Activated CD4-positive, alpha-beta T cell treated with anti-CD3 and anti-CD28 coated beads for 36 hours (primary cell): ENCODE measurements at places on chromosomes 1 and 21. TPM values are rescaled to one million over a fixed set of nuclear protein-coding genes. Genes with fewer than 3 reads are reported as not detected.

- peak overlapping the region; percentile 64 for H3K27ac ChIP-seq
- peaks cover 8% of the 10 kb centered on the region for H3K27me3 ChIP-seq
- H3K4me1 ChIP-seq, result peaks cover 45% of the 10 kb centered on the region
- H3K4me3 ChIP-seq, result no peak overlapping the region
Measured at GRCh38 chr1:39105841-39106765, 80.0 kb downstream of the NDUFS5 start.

DNA sequence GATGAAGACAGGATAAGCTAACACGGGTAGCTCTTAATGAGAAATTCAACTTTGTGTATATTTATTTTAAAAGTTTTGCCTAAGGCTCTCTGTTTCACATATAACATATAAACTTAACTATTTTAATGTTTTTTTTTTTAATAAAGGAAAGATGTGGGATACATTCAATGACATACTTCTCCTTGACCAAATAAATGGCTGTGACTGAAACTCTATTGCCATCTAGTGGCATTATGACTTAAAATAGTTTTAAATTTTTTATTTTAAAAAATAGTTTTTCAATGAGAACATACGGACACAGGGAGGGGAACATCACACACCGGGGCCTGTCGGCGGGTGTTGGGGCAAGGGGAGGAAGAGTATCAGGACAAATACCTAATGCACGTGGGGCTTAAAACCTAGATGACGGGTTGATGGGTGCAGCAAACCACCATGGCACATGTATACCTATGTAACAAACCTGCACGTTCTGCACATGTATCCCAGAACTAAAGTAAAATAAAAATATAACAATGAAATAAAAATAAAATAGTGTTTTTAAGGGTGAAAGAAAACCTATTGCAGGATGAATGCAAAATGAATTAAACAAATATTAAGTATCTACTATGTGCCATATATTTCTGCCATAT is 83.4 kb downstream of the LYST start:
- H3K36me3 ChIP-seq, result peaks cover 20% of the 10 kb centered on the region
- H3K27me3 ChIP-seq, result no peaks in the 10 kb centered on the region
- no peaks in the 10 kb centered on the region for H3K4me1 ChIP-seq
- DNase-seq, result no peak
- H3K4me3 ChIP-seq, result no peak overlapping the region
- no peak overlapping the region for H3K27ac ChIP-seq

GRCh38 chr1:11071463-11072215 is 11.8 kb upstream of the SRM start:
- H3K36me3 ChIP-seq, result peaks cover 62% of the 10 kb centered on the region
- H3K27ac ChIP-seq, result peak overlapping the region; percentile 1
- no peak overlapping the region for H3K4me3 ChIP-seq
- no peak for DNase-seq
- peaks cover 9% of the 10 kb centered on the region for H3K4me1 ChIP-seq

DNA sequence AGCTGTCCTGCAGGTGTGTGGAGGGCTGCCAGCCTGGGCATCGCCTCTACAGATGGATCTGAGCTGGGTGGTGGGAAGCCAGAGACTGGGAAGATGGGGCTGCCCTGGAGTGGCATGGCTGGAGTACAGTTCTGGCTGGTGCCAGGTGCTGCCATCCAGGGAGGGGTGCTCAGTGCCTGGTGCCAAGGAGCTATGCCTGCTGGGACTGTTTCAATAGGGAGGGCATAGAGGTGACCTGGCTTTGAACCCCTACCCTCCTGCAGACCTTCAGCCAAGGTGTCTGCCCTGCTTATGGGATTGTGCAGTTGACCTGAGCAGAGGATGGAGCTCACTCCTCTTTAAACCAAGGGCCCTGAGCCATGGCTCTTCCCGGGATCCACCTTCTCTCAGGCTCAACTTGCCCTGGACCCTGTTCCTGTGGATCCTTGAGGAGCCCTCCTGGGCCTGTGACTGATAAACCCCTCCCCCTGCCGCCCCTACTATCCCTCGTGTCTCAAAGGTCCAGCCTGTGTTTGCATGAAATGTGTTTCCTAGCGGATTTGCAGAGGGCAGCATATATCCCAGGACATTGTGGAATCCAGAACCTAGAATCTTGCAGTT is 48.7 kb downstream of the PTPRU start:
- no peak for DNase-seq
- peaks cover 4% of the 10 kb centered on the region for H3K4me1 ChIP-seq
- H3K36me3 ChIP-seq, result no peaks in the 10 kb centered on the region
- no peak overlapping the region for H3K27ac ChIP-seq
- no peak overlapping the region for H3K4me3 ChIP-seq

DNA sequence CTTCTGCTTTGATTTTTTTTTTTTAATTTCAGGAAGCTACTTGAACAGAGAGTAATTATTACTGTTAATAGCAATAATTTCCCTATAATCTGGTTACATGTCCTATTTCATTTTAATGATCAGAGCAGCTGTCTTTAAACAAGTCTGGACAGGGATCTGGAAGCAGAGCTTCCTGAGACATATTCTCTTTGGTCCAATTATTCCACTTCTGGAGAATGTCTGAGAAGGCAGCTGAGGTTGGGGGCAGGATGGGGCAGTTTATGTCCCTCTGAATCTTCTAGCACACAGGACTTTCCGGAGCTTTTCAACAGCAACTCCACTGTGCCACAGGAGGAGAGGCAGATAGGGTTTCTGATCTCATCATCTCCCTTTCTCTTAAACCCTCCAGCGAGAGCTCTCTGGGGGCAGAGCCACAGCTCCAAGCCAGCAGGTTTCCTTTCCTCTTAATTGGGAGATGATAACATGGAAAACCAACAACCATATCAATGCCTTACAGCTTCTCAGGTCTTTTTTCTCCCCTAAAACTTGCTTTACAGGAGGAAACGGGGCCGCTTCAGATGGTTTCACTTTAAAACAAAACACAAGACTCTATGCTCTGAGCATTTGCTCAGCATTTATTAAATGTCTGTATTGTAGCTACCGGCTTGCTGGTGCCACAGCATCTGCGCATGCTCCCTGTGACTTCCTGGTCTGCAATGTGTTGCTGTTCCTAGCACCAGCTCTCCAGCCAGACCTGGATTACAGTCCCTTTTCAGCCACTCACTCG is 425.7 kb upstream of the USP24 start:
- peaks cover 9% of the 10 kb centered on the region for H3K27me3 ChIP-seq
- H3K36me3 ChIP-seq, result no peaks in the 10 kb centered on the region
- peak; percentile 51 for DNase-seq
- no peak overlapping the region for H3K27ac ChIP-seq
- peaks cover 11% of the 10 kb centered on the region for H3K4me1 ChIP-seq

CD84 gene
- total RNA-seq, result 17.8 TPM

CFH gene
- 1.4 TPM for total RNA-seq

RIPK4 gene
- total RNA-seq, result 0.56 TPM

CFHR3 gene
- not detected for total RNA-seq
